ENCODE measurements at places on chromosomes 3 and 15.
A peak's percentile ranks its signal among the peaks of the same experiment; 100 is the strongest.

GRCh38 chr3:10981961-10982360, 10.6 kb upstream of the SLC6A1 start:
- no peak for DNase-seq

GRCh38 chr15:80489030-80489594, 84.9 kb downstream of the ARNT2 start:
- DNase-seq: peak; percentile 84

- DNase-seq: no peak
Measured at GRCh38 chr3:127162947-127163645, 29.8 kb upstream of the PRR23E start.

- no peak for DNase-seq
Measured at GRCh38 chr15:35243758-35244157, 158.7 kb upstream of the NANOGP8 start.

DNA sequence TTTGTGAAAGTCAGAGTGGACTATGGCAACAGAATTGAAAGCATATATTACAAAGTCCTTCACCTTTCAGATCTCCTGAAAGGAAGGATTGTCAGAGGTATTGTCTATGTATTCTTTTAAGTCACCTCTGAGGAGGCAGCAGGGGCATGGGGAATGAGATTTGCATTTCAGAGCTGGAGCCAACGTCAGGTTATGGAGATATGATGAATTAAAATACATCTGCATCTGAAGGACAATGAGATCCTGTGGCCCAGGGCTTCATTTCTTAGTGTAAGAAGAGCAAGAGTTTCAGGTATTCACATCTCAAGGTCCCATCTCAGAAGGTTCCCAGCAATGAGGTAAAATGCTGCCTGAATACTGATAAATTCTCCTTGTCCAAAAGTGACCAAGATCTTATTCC, 695.8 kb downstream of the TUSC7 start:
- no peak for DNase-seq

DNA sequence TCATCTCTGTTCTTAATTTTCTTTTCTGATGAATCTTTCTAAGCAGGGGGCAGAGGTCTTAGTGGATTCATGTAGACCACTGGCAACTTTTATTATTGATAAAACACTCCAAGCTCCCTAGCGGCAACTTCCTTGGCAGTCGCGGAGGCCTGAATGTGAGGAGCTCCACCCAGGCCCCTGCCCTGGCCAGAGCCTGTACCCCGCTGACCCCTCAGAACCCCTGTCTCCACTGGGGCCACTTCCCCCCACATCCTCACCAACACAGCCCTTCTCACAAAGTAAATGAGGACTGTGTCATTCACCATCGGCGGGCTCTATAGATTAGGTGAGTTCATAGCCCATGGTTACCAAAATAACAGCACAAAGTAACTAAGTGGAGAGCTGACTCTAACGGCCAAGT, 111.6 kb downstream of the TPRA1 start:
- no peak for DNase-seq

GRCh38 chr3:67897351-67898336, 243.2 kb upstream of the SUCLG2 start:
- DNase-seq: no peak

DNA sequence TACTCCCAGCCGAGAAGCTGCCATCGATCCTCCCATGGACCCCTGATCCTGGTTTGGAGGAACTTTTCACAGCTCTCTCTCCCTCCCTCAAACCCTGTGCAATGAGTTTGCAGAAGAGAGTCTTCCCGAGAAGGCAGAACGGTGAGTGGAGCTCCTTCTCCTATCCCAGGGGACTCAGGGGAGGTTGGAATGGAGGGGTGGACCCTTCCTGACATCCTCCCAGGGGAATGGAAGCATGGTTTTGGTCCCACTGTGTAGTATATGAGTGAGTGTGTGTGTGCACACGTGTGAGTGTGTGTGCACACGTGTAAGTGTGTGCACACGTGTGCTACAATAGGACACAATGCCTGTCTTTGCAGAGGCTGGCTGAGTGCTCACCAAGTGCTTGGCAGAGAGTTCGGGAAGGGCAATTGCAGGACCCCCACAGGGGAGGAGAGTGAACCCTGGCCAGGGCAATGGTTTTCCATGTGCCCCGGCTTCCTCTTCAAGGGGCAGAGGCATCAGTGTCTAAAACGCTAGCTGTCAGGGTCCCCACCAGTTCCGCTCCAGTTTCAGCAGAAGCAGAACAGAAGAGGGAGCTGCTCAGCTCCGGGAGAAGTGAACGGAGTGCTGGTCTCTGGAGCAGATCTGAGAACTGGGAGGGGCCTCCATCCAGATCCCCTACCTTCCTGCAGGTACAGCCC, 13.8 kb upstream of the IL16 start:
- no peak for DNase-seq

- no peak for DNase-seq
Measured at GRCh38 chr3:46935989-46936558, 40.5 kb downstream of the CCDC12 start.

GRCh38 chr3:145383416-145383815, 777.6 kb downstream of the PLOD2 start:
- DNase-seq: no peak

- no peak for DNase-seq
Measured at GRCh38 chr15:66102563-66103292, 150.8 kb downstream of the MEGF11 start.

DNA sequence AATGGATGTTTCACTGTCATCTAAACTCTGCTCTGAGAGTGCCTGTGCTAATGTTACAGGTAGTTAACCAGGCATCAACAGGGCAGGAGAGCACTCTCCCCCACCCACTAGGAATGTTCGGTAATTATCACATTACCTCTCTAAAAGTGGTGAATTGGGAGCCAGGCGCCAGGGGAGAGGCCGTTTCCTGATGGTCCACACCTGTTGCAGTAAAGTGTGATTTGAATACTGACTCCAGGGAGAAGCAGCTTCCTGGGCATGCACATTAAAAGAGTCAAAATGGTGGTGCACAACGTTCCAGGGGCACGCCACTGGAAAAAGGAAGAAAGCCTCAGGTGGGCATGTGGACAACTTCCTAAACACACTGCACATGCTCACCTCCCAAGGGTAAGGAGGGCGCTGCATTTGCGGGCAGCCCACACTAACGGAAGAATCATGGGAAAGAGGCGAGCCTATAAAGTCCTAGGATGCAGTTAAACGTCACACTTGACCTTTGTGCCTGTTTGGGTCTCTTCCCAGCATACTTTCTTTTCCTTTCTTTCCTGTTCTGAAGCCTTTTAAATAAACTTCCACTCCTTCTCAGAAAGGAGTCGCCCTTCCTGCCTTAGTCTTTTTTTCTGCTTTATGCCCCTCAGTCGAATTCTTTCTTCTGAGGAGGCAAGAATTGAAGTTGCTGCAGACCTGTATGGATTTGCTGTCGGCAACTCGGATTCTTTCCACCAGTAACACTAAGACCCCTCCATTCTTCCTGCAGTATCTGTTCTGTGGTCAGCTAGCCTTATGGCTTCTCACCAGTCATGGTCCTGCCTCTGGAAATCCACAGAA, 28.9 kb upstream of the GPD1L start:
- no peak for DNase-seq

DNA sequence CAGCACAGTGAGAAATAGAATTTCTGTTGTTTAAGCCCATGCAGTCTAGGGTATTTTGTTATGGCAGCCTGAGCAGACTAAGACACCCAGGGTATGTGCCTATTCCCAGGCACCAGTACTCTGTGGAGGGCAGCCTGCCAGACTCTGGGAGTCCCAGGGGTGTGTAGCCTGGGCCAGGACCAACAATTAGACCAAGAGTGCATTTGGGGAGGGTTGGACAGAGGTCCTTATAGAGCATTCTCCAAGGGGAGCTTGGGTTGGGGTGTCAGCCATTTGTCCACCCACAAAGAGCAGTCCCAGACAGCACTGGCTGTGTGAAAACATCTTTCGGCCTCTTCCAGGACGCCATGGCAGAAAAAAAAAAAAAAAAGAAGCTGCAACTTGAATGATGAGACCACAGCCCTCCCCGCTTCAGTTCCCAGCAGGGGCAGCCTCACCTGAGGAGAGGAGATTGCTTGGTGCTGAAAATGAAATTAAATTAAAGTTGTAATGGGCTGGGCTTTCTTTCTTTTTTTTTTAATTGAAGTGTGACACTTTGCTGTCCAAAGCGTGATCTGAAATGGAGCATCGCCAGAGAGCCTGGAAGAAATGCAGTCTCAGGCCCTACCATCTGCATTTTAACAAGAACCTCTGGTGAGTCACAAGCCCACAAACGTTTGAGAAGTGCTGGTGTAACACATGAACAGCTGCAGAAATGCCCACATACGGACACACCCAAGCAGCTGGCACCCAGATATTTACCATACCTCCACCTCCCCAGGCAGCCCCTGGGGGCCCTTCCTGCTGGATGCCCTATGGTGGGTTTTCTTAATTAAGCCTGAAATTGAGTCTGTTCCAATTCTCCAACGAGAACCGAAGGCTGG, 21.3 kb upstream of the CAV3 start:
- DNase-seq: no peak

- peak; percentile 10 for DNase-seq
Measured at GRCh38 chr3:113436809-113437208, 4.5 kb downstream of the CFAP44 start.

- DNase-seq: no peak
Measured at GRCh38 chr3:184290331-184290730, 8.7 kb upstream of the PSMD2 start.

- no peak for DNase-seq
Measured at GRCh38 chr15:83927704-83928391, 273.9 kb downstream of the ADAMTSL3 start.

DNA sequence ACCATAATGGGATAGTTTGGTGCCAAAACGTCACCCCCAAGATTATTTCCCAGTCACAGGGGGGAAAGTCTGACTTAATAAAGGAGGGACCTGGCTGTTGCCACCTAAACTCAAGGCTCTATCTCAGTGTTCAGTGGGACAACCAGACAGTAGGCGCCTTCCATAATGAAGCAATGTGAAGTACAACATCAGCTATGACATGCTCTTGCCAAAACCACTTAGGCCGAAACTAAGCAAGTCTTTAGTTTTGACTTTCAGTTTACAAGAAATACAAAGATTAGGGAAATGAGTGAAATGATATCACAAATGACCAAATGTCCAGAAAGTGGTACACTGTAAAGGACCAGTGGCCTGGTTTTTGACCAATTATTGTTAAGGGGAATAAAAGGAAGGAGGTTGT, 32.9 kb downstream of the SOX14 start:
- no peak for DNase-seq

- DNase-seq: no peak
Measured at GRCh38 chr15:98900356-98900755, 107.2 kb downstream of the PGPEP1L start.

GRCh38 chr3:1131166-1131565, 38.3 kb downstream of the CNTN6 start:
- DNase-seq: no peak

DNA sequence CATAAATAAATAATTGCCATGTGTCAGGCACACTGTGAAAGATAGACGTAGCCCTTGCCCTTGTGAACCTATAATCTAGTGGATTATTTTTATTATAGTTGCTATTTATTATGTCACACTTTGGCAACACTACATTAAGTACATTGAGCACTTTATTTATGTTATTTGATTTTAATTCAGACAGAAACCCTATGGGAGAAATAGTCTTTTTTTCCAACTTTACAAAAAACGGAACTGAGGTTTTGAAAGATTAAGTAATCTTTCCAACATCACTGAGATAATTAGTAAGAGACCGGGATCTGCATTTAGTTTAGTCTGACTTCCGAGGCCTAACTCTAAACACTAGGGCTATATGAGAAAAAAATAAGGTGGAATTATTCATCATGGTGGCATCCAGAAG, 2.8 kb upstream of the FILIP1L start:
- DNase-seq: no peak

DNA sequence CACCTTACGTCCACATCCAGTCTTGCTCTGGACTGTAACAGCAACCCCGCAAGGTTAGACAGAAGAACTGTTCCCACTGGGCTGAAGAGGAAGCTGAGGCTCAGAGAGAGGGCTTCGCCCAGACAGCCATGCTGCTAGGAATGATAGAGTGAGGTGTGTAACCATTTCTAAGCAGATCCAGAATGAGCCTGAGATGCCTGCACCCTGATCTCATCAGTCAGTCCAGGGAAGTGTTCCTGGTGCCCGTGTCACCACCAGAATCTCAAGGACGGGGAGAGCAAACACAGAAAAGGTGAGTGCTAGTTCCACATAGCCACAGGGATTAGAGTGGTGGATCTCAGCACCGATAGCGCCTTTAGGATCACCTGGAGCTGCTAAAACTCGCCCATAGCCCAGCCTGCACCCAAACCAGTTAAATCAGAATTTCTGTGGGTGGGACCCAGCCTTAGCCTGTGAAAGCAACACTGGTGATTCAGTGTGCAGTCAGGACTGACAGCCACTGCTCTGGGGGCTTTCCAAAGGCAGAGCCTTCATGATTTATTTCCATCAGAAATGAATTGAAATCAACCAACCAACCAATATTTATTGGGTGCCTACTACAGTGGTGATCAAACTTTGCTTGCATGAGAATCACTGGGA, 12.3 kb downstream of the ISLR start:
- DNase-seq: no peak

- DNase-seq: no peak
Measured at GRCh38 chr15:50879016-50879617, 29.4 kb upstream of the AP4E1 start.

GRCh38 chr15:65375871-65376607, 1.8 kb downstream of the IGDCC3 start:
- DNase-seq: no peak

DNA sequence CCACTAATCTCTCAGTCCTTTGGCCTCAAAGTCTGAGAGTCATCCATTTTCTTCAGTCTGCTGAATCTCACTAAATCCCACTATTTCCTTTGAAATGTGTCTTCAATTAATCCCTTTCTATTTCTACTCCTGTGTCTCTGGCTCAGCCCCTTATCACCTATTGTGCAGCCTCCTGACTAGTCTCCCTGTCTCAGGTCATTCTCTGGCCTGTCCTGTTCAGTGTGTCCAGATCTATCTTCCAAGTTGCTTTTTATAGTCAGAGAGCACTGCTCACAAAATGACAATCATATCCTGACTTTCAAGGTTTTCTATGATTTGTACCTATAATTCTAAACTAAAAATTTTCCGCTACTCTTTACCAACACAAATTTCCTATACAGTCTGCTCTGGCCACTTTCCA, 7.6 kb downstream of the ROPN1 start:
- no peak for DNase-seq

DNA sequence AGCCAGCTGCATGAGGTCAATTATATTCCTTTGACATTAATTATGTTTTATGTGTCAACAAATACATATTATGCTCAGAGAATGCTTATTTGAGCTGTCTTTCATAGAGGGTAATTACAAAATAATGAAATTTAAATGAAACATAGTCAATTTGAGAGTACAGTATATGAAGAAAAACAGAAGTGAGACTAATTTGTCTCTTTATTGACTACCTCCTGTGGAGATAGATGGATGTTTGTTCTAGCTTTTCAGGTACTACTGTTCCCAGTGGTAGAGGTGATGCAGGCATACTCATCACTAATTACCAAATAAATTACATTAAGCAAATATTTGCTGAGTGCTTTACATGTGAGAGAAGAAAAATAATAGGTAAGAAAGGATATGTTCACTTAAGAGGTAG, 1129.6 kb downstream of the OTOL1 start:
- DNase-seq: no peak

DNA sequence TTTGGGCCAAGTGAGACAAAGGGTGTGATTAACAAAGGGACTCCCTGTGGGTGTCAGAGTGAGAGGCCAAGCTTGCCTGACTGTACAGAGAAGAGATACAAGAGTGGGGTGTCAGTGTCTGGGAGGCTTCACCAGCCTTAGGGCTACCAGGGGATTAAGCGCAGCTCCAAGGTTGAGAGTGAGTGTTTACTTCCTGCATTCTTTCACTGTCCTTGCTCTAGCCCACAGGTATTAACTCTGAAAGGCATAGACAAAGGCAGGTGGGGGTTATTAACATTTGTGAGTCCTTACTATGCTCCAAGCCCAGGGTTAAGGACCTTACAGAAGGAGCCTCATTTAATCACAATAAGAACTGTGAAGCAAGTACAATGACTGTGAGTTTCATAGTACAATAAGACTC, 107.6 kb downstream of the IL20RB start:
- no peak for DNase-seq

Measured in AG04449 (cell line).